ENCODE measurements at places on chromosomes 1 and 21.

DNA sequence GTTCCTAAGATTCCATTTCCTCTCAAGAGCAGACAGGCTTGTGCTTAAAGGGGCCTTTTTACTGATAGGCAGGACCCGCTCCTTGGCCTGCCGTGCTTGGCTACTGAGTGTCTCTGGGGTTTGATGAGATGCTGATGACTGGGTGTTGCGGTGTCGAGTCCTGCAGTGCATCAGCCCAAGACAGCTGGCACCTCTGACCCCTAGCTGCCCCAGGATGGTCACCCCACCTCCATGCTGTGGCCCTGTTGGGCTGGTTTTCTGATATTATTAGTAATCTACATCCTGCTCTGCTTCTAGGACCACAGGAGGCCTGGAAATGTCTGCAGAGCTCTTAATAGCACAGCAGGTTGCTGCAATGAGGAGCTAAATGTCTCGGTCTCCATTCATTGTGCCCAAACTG, 28.7 kb downstream of the LRRC71 start:
- DNase-seq, result no peak

DNA sequence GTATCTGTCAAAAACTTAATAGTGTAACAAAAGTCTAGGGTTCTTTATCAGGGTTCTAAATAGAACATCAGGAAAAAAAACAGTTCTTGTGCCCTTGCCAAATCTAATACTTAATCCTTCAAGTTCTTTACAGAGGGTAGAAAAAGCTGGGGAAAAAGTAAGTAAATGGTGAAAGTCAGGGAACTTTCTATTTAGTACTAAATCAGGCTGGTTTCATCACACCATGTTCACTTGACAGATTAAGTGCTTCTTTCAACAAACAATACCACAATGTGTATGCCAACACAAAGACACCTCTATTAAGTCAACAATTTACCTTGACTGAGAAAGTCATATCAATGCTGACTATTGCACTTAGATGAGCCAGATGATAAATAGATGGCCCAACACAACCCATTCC, 9.7 kb downstream of the DBT start:
- no peak for DNase-seq

- DNase-seq, result no peak
Observed at GRCh38 chr1:115347282-115347681, 9.2 kb upstream of the NGF start.

GRCh38 chr21:23119491-23119890, 2121.3 kb downstream of the NCAM2 start:
- no peak for DNase-seq

GRCh38 chr1:83000286-83000685, 998.6 kb downstream of the TTLL7 start:
- no peak for DNase-seq
